ENCODE measurements at places on chromosomes 5 and 9. TPM values are rescaled to one million over a fixed set of nuclear protein-coding genes. Genes with fewer than 3 reads are reported as not detected.

DNA sequence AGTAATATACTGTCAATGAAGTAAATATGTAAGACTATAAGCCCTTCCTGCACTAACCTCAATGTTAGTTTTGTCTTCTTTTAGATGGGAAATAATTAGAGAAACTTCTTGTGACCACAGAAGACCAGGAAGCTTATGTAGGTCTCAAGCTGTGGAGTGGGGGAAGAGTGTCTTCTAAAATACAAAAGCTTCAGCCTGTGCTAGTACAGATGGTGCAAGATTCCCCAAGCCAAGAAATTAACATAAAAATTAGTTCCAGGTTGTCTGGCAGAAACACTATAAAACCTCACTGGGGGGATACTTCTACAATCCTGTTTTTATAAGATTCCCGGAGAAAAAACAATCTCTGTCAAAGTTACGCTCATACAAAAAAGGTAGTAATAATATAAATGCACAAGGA lies 103.6 kb downstream of the FNBP1 start:
- no peak for DNase-seq

DNA sequence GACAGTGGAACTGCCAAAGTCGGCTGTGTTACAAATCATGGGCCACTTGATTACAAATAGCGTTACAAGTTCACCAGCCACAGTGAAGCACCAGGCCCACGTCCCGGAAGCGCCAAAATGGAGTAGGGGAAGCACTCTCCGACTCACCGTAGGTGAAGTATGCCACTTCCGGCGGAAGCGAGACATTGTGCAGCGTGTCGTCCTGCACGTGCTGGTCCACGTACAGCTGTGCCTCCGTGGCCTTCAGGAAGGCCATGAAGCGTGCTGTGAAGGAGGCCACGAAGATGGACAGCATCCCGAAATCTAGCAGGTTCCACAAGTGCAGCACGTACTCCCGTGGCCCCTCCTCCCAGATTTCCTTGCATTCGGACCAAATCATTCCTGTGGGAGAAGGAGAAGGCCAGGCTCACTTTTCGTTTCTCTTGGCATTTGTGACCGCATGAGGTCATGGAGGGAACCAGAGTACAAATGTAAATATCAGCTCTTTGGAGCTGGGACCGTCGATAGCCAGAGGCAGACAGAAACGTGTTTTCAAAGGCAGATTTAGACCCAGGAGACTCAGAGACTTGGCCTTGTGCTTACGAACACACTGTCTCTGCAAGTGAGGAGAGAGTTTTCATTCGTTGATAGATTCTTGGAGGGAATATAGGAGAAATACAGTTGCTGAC lies 58.7 kb upstream of the SMIM32 start:
- DNase-seq = no peak

DNA sequence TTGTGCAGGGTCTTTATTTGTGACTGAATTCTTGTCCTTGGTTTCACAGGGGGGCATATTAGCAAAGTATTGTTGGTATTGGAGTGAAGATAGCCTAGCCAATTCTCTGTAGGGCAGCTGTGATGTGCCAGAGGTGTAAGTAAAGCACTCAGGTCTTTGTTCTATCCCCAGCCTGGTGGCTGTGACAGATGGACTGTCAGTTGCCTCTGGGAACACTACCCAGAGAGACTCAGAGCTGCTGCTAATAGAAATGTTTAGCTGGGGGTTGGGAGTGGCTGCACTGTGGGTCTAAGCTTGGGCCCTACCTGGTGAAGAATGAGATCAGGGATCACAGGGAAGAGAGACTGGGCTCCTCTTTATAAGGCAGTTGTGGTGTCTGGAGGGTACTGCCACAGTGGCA lies 1006.5 kb upstream of the TYRP1 start:
- no peak for DNase-seq

DNA sequence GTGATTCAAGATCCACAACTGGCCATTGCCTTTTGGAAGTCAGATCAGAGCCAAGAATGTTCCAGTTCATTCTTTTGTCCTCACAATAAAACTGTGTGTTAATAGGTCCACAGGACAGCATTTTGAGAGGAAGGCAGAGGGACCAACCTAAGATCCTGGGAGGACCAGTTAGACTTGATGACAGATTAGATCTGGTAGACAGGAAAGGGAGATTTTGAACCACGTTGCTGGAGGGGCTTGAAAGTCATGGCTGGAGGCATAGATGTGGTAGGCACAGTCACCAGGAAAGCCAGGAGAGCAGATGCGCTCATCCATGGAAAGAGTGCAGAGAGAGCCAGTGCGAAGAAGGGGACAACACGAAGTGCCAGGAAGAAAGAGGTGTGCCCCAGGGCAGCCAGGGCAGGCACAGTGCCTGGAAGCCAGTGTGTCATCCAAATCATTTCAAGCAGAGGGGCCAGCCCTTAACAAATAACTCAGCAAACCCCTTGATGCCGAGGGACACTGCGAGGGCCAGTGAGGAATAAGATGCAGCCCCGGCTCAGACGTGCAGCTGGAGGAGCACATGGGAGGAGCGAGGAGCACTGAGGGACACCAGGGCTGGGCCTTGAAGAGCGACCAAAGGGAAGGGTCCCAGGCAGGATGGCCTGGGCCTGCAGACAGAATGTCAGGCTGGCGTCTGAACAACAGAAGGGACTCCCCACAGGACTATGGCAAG lies 12.8 kb upstream of the SLC2A8 start:
- DNase-seq = no peak

GRCh38 chr5:118211606-118212005 lies 776.7 kb downstream of the DTWD2 start:
- DNase-seq = no peak

DNA sequence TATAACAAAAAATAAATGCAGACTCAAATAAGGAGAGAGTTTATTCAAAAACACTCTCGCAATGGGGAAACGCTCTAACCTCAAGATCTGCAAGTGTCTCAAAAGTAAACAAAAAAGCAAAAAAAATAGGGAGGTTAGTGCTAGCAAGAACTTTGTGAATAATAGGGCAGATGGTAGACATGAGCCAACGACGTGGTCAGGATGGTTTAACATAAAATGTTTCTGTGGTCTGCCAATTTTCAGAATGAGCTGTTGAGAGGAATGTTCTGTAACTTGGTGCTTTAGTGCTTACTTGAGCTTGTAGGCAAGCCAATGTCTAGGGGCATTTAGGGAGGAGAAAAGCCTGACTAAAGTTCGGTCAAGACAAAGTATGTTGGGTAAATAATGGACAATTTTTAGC lies 1813.9 kb upstream of the CDH6 start:
- no peak for DNase-seq

DNA sequence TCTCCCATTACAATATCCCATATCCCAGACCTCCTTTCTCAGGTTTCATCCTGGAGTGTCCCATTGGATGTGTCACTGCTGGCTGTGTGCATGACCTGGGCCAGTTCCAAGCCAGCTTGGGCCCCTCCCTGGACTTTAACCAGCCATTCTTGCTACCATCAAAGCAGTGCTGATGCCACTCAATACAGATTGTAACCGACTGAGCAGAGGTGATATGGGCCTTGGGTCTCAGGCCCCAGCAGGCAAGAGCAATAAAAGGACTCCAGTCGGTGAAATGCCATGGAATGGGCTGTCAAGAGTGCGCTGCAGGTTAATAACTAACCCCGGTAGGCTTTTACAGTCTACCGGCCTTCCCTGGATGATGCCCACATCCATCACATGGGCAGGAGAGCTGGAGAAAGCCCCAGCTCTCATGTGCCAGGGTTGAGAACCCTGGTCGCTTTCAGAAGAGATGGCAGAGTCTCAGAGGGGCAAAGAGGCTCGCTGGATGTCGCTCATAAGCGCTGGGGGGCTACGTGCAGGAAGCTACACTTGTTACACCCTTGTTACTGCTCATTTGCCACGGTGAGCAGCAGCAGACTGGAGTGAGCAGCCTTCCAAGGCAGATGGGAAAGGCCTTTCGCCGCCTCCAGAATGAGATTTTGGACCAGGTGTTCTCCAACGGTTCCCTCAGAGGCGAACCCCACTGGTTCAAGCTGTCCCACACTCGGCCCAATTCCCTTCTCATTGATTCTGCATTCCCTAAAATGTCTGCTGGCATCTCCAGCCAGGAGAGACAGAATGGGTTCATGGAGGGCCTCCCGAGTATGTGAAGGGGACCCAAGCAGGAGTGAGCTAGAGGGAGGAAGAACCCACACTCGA lies 13.2 kb downstream of the EPB41L4B start:
- no peak for DNase-seq

GRCh38 chr5:7682379-7682778 lies 168.6 kb downstream of the CFAP90 start:
- no peak for DNase-seq

DNA sequence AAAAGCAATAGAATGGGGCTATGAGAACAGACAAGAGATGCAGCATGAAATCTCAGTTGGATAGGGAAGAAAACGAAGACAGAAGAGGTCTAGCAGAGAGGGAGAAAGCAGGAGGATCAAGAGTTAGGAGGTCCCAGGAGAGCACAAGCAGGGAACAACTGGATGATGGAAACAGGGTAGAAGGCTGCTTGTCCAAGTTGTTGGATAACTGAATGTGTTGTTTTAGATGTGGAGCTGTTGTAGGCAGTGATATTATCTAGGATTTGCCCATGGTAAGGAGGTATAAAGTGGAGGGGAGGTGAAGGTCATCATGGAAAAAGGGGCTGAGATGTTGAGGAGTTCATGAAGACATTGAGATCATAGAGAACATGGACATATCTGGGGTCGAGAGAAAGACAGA lies 12.4 kb upstream of the RHOBTB3 start:
- no peak for DNase-seq

- no peak for DNase-seq
Observed at GRCh38 chr5:168552146-168552545, 23.0 kb downstream of the FBLL1 start.

- DNase-seq = no peak
Observed at GRCh38 chr5:125399885-125400284, 653.4 kb upstream of the ZNF608 start.

GRCh38 chr9:93085676-93086075 lies 10.3 kb upstream of the CARD19 start:
- no peak for DNase-seq

- DNase-seq = no peak
Observed at GRCh38 chr5:103573411-103573810, 10.8 kb upstream of the NUDT12 start.

GRCh38 chr5:35436400-35437057 lies 181.1 kb upstream of the SPEF2 start:
- no peak for DNase-seq

GRCh38 chr5:122909470-122910100 lies 64.2 kb downstream of the SNX24 start:
- no peak for DNase-seq

GRCh38 chr9:91934654-91935053 lies 15.4 kb downstream of the ROR2 start:
- DNase-seq = no peak

- DNase-seq = no peak
Observed at GRCh38 chr5:138541511-138542179, 1.4 kb downstream of the ETF1 start.

DNA sequence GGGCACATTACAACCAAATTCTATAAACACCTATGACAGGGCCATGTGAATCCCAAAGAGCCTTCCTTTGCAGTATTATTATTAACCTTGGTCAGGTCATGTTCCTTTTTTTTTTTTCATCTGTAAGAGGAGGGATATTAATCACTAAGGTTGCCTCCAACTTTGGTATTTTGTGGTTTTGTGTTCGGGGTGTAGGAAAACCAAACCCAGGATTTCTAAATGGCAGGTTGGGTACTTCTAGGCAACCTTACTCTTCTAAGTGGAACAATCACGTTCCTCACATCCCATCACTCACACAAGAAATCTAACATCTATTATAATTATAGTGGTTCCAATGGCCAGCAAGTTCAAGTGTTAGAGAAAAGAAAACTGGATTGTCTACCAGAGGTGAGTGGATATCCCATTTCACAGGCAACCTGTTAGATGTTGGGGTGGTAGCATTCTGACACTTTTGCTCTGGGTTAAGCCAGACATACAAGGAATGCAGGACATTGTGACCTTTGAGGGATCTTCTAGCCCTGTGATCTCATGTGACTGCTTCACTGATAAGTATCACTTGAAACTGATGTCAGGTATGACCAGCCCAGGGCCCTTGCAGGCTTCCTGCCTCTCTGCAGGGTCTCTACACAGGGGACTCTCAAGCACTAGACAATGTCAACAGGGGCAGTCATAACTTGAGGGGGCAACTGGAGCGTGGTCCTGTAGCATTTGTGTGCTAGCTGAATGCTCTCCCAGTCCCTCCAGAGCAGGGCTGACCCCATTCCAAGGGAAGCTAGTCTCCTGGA lies 126.2 kb upstream of the VLDLR start:
- no peak for DNase-seq

DNA sequence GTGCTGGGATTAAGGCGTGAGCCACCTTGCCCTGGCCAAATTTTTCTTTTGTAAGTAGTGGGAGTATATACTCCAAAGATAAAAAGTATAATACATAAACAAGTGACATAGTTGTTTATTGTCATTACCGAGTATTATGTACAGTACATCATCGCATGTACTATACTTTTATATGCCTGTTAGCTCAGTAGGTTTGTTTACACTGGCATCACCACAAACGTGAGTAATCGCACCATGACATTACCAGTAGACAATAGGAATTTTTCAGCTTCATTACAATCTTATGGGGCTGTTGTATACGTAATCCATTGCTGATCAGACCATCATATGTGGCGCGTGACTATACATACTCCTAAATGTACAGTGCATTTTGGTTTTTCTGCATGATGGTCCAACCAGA lies 9.8 kb downstream of the SECISBP2 start:
- DNase-seq = no peak

DNA sequence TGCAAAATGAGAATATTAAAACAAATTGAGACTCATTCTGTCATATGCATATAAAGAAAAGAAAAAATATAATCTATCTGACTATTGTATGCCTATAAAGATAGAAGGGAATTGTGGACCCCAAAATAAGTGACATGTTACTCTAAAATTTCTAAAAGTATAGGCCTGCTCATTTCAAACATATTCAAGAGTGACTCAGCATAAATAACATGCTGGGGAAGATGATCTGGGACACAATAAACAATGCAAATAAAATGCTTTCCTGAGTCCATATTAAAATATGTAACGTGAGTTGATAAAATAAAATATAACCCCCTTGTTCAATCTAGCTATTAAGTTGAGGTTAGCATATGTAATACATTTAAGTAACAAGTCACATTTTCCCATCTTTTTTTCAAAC lies 882.0 kb upstream of the EDIL3 start:
- DNase-seq = no peak

The COL27A1 gene
- total RNA-seq = 1.7 TPM

The DRD1 gene
- total RNA-seq = not detected

The CDH10 gene
- not detected for total RNA-seq

The PRUNE2 gene
- total RNA-seq = 0.45 TPM

The IL17B gene
- not detected for total RNA-seq

The RASGRF2 gene
- 25.9 TPM for total RNA-seq

The FBN2 gene
- total RNA-seq = not detected

The SGCD gene
- total RNA-seq = 0.18 TPM

The HMCN2 gene
- not detected for total RNA-seq

The NPR3 gene
- total RNA-seq = 0.73 TPM

The IL5 gene
- total RNA-seq = not detected

The EGFL7 gene
- 1.9 TPM for total RNA-seq

The PCDHGA2 gene
- not detected for total RNA-seq
